ENCODE measurements at places on chromosomes 7 and 10.

DNA sequence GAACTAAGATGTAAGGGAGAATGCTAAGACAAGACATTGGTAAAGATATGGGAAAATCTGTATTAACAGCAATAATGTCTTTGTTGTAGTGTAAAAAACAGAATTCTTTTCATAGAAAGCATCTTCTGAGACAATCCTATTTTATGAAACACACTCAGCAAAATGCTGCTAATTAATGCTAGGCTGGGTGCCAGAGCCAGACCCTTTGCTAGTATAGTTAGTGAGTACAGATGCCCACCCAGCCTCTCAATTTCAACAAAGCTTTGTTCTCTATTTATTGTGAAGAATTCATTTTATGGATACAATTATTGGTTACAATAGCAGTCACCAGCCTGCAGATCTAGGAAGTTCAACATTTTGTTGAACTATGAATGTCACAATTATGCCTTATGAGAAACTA is 131.0 kb downstream of the SEM1 start:
- no peak for DNase-seq

GRCh38 chr7:129497156-129497555 is 5.2 kb upstream of the SMKR1 start:
- no peak for DNase-seq

DNA sequence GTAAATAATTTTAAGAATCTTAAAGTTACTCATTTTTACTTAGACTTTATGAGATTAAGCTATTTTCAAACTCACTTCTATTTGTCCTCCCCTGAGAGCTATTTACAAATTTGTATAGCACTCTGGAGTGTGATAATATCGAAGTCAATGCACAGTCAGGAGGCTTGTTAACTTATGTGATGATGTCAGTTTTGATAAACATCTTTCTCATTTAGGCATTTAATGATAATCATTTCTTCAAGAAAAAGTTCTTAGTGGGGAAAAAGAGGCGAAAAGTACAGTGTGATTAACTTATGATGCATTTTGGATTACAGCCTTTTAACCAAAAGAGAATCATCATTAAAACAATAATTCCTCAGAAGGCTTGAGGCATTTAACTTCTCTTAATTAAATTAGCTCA is 468.6 kb downstream of the AUTS2 start:
- DNase-seq: no peak

DNA sequence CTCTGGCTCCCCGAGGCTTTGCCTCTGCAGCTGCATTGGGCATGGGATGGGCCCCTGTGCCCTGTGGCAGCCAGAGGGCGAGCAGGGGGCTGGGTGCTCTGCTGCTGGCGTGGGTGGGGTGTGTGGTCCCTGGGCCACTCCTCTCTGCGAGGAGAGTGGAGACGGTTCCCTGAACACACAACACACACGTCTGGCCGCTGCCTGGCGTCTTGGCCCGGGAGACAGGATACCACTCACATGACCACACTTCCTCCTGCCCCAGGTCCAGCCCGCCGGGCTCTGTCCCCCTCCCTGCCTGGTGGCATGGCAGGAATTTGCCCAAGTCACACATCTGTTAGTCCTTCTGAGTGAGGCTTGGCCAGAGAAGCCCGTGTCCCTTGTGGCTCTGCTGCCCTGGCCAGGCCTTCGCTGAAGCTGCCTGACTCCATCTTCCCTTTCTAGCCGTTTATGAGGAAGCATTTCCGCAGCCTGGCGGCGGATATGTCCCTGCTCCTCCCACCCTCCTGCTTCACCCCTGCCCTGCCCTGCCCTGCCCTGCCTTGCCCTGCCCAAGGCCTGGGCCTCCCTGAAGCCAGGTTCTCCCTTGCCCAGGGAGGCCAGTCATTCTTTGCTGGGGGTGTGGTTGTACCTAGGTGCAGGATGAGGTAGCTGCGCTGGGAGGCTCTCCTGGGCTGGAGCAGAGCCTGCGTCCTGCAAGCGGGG is 3.0 kb downstream of the BRI3 start:
- no peak for DNase-seq

GRCh38 chr7:151426441-151426903 is 13.5 kb downstream of the CRYGN start:
- no peak for DNase-seq

DNA sequence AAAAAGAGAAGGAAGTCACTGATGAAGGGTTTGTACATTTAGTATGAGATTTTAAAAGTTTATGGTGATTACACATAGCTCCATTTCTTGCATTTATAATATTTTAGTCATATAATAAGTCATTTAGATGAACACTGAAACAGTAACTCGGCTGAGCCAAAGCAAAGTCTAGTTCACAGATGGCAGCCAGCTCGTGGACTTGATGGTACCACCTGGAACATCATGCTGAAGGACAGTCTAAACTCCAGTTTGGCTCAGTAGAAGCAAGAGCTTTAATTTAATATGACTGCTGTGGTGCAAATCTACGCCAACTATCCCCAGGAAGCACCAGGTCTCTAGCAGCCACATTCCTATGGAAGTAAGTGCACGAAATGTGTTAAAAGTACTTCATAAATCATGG is 16.4 kb downstream of the SRI start:
- DNase-seq: no peak

DNA sequence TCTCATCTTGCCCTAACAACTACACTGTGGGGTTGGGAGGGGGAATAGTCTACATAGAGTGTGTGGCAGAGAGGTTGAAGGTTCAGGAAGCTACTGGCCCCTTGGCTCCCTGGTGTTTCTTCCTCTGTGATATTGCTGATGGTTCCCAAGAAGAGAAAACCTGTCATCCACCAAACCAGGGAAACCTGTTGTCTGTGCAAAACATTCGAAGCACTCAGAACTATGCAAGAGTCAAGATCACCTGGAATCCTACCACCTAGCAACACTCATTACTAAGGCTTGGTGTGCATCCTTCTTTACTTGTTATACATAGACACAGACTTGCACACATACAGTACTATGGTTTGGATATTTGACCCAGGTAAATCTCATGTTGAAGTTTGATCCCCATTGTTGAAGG is 46.5 kb upstream of the MKI67 start:
- no peak for DNase-seq

GRCh38 chr7:77426052-77426404 is 9.9 kb upstream of the GSAP start:
- no peak for DNase-seq

DNA sequence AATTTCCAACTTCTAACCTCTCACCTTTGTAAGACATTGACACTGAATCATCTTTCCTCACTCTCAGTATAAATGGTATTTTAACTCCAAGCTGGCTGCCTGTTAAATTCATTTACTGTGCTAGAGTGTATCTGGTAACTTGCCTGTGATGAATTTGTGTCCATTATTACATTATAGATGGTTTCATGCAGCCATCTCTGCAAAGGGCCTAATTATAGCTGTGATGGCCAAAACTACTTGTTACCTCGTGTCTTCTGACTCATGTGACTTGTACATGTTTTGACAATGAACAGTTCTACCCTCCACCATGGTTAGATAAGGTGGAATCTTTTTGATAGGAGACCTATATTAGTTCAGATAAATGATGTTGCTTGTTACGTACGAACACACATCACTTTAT is 392.0 kb downstream of the PAXIP1 start:
- no peak for DNase-seq

GRCh38 chr10:97538411-97538810 is 34.2 kb upstream of the ANKRD2 start:
- DNase-seq: no peak

DNA sequence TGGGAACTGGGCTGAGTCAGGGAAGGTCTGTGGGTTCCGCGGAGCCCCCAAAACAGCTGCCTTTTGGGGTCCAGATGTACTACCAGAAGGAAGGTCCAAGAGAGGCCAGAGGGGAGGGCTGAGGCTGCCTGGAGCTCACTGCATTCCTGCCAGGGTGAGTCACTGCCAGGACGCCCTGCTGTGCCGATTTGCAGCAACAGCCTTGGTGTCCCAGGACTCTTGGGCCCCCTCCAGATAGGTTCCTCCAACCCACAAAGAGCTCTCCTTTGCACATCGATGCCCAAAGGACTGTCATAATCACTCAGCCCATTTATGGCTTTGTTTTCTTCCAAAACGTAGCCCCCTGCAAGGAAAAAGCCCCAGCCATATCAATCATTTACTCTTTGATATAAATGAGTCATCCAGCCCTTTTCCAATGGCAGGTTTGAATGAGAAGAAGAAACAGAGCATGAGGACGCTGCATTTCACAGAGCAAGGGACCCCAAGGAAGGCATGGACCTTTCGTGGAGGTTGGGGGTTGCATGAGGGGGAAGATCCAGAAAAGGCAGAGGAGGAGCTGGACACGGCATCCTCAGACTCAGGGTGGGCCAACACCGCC is 32.2 kb upstream of the COL13A1 start:
- DNase-seq: no peak

- DNase-seq: no peak
These were observed 171.8 kb downstream of the BMPER start for GRCh38 chr7:34077168-34077567.

GRCh38 chr7:112201411-112201810 is 4.8 kb downstream of the DOCK4 start:
- no peak for DNase-seq

GRCh38 chr10:99917963-99918825 is 91.6 kb downstream of the DNMBP start:
- DNase-seq: no peak

DNA sequence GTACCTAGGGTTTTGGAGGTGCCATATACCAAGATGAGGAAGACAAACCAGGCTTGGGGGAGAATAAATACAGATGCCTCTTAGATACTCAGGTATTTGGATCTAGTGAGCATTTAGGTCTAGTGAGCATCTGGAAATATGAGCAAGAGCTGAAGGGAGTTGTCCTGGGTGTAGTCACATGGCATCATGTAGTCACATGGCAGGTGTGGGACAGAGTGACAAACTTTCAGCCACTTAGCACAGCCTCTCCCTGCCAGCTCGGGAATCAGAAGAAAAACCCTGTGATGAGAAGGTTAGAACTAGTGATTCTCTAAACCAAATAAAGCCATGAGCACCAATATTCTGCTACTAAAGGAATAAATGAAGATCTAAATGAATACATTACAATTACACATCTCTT is 24.3 kb downstream of the RGR start:
- DNase-seq: no peak

GRCh38 chr7:129311429-129311828 is 86.6 kb downstream of the AHCYL2 start:
- DNase-seq: no peak

DNA sequence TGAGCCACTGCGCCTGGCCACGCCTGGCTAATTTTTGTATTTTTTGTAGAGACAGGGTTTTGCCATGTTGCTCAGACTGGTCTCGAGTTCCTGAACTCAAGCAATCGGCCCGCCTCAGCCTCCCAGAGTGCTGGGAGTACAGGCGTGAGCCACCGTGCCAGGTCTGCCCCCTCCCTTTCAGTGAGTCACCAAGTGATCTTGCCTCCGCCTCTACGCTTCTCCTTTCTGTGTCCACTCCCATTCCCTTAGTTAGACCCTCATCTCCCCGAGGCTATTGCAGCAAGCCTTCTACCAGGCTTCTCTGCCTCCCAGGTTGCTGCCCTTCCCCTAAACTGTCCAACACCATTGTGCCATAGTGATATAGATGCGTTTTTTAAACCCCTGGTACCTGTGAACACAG is 32.9 kb downstream of the CDC123 start:
- no peak for DNase-seq

- no peak for DNase-seq
These were observed 19.8 kb upstream of the GJD4 start for GRCh38 chr10:35585356-35585755.

DNA sequence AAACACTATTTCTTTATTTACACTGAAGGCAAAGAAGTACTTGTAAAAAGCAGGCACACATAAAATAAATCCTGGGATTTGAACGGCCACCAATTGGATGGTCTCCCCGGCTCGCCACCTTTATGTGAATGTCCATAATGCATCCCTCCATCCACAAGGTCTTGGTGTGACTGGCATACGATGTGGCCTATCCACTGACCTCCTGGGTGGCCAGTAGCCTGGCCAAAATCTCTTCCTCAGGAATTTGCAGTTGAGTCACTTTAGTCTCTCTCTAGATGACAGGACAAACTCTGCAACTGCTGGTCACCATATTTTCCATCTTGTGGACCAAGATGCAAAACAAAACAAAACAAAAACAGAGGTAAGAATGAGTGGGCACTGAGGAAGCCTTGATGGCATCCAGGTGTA is 39.1 kb downstream of the CDK1 start:
- DNase-seq: no peak

- DNase-seq: no peak
These were observed 8.9 kb downstream of the DKK1 start for GRCh38 chr10:52322936-52323335.

GRCh38 chr7:81690251-81690650 is 79.6 kb downstream of the HGF start:
- DNase-seq: no peak

GRCh38 chr7:117895276-117895675 is 22.0 kb upstream of the CTTNBP2 start:
- no peak for DNase-seq

GRCh38 chr10:78148961-78149612 is 115.4 kb downstream of the RPS24 start:
- DNase-seq: no peak

DNA sequence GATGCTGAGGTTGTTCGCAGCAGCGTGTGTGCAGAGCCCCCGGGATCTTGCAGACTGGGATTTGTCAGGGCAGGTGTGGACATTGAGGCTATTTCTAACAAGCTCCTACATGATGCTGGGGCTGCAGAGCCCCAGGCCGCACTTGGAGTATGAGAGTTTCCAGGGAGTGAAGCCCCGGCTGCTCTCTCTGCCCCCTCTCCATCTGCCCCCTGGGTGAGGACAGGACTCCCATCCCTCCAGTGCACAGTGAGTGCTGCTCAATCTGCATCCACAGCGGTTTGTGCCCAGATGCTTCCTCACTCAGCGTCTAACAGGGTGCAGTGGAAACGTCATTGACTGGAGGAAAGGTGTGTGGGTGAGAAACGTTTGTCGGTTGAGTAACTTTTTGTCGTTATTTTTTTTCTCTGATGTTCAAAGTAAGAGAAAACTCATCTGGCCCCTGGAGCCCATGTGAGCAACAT is 25.3 kb downstream of the IL2RA start:
- DNase-seq: no peak

GRCh38 chr7:12389089-12389700 is 14.5 kb downstream of the VWDE start:
- DNase-seq: no peak

DNA sequence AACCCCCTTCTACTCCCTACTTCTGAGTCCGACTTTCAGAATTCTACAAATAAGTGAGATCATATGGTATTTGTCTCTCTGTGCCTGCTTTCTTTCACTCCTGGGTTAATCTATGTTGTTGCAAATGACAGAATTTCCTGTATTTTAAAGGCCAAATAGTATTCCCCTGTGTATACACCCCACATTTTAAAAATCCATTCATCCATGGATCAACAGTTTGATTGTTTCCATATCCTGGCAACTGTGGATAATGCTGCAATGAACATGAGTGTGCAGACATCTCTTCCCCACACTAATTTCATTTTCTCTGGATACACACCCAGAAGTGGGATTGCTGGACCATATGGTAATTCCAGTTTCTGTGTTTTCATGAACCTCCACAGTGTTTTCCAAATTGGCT is 225.8 kb upstream of the TCERG1L start:
- no peak for DNase-seq

DNA sequence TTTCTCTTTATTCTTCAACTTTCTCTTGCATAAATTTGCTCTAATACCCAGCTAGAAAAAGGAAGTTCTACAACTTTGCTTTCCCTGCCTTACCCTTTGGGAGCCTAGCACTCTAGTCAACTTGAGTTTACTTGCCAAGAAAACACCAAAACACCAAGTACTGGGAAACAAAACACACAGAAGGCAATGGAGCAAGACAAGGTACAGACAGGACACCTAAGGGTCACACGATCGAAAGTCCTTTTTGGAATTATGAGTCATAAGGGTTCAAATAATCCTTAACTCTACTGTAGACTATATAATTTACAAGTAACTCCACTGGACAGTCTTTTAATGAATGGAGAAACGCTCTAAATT is 42.6 kb upstream of the ANAPC16 start:
- DNase-seq: no peak

Data from stimulated activated CD4-positive, alpha-beta T cell treated with anti-CD3 and anti-CD28 coated beads, TNF-alpha, amount 100 ng/mL, for 4 hours (primary cell).